ENCODE measurements at places on chromosomes 12 and 14.
A peak's percentile ranks its signal among the peaks of the same experiment; 100 is the strongest.

GRCh38 chr14:31613188-31613587 is 52.0 kb downstream of the NUBPL start:
- no peak overlapping the region for H3K4me3 ChIP-seq
- H3K36me3 ChIP-seq: no peaks in the 10 kb centered on the region
- no peak for DNase-seq
- no peaks in the 10 kb centered on the region for H3K4me1 ChIP-seq

DNA sequence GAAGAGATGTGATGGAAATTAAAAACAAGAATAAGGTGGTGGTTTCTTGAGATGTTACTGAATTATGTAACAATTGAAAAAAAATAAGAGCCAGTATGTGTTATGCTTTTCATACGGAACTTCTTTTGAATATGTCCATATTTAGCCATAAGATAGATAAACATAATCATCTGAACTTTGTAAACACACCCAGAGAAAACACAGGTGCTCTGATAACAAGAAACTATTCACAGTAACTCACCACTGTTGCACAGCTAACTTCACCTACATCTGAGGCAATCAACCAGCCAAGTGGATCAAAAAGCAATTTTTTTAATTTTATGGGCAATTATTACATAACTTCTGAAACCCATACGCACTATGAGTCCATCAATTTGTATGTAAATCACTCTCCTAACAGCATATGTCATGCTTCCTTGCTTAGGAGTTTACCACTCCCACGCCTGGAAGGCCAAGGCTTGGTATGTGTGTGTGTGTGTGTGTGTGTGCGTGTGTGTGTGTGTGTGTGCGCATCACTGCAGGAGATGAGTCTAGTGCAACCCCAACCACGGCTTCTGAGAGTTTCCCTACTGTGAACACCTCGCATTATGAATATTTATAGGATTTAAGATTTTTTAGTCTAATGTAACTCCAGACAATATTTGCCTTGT is 443.4 kb downstream of the BCAT1 start:
- H3K4me1 ChIP-seq: peaks cover 8% of the 10 kb centered on the region
- H3K36me3 ChIP-seq: no peaks in the 10 kb centered on the region
- H3K27me3 ChIP-seq: no peaks in the 10 kb centered on the region

- H3K27ac ChIP-seq: no peak overlapping the region
- peaks cover 26% of the 10 kb centered on the region for H3K4me1 ChIP-seq
- no peak overlapping the region for H3K4me3 ChIP-seq
- DNase-seq: no peak
- H3K27me3 ChIP-seq: no peaks in the 10 kb centered on the region
Measured at GRCh38 chr12:76256321-76256720, 91.9 kb downstream of the BBS10 start.

DNA sequence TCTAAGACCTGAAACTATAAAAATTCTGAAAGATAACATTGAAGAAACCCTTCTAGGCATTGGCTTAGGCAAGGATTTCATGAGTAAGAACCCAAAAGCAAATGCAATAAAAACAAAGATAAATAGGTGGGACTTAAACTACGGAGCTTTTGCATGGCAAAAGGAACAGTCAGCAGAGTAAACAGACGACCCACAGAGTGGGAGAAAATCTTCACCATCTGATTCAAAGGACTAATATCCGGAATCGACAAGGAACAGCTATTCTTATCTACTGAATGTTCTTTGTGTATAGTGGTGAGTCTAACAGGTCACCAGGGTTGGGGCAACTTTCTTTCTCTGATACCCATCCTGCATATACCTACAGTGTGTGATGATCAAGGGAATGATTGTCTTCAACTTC is 198.6 kb downstream of the CCDC91 start:
- H3K4me3 ChIP-seq: no peak overlapping the region
- peaks cover 17% of the 10 kb centered on the region for H3K4me1 ChIP-seq
- H3K27ac ChIP-seq: no peak overlapping the region
- no peaks in the 10 kb centered on the region for H3K36me3 ChIP-seq
- H3K27me3 ChIP-seq: no peaks in the 10 kb centered on the region

GRCh38 chr12:101878243-101878821 is 952 bp downstream of the DRAM1 start:
- peak overlapping the region; percentile 90 for H3K4me3 ChIP-seq
- H3K4me1 ChIP-seq: peaks cover 21% of the 10 kb centered on the region
- no peaks in the 10 kb centered on the region for H3K27me3 ChIP-seq
- H3K27ac ChIP-seq: peak overlapping the region; percentile 99
- peaks cover 13% of the 10 kb centered on the region for H3K36me3 ChIP-seq

- H3K4me1 ChIP-seq: no peaks in the 10 kb centered on the region
- no peaks in the 10 kb centered on the region for H3K27me3 ChIP-seq
- DNase-seq: no peak
Measured at GRCh38 chr12:14681625-14682024, 14.8 kb downstream of the GUCY2C start.

- peaks cover 18% of the 10 kb centered on the region for H3K4me1 ChIP-seq
- peak overlapping the region; percentile 65 for H3K27ac ChIP-seq
- no peaks in the 10 kb centered on the region for H3K27me3 ChIP-seq
- H3K36me3 ChIP-seq: no peaks in the 10 kb centered on the region
Measured at GRCh38 chr12:64160711-64161060, 61.4 kb downstream of the KICS2 start.

DNA sequence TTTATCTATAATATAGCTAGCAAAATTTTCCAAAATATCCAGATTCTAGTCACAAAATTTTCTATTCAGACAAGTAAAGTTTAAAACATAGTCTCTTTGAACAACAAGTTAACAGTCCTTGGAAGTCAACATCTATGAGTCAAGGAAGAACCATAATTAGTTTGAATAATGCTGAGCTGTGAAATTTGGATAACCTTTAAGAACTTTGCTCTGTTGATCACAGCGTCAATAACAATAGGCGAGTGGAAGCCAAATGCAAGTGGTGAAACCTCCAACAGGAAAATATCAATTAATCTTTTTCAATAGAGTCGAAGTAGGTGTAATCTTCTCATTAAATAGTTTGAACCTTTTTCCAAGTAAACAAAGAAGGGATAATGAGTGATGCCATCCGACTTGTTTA is 466.6 kb downstream of the FOXG1 start:
- no peak overlapping the region for H3K27ac ChIP-seq
- no peak overlapping the region for H3K4me3 ChIP-seq
- no peaks in the 10 kb centered on the region for H3K27me3 ChIP-seq

DNA sequence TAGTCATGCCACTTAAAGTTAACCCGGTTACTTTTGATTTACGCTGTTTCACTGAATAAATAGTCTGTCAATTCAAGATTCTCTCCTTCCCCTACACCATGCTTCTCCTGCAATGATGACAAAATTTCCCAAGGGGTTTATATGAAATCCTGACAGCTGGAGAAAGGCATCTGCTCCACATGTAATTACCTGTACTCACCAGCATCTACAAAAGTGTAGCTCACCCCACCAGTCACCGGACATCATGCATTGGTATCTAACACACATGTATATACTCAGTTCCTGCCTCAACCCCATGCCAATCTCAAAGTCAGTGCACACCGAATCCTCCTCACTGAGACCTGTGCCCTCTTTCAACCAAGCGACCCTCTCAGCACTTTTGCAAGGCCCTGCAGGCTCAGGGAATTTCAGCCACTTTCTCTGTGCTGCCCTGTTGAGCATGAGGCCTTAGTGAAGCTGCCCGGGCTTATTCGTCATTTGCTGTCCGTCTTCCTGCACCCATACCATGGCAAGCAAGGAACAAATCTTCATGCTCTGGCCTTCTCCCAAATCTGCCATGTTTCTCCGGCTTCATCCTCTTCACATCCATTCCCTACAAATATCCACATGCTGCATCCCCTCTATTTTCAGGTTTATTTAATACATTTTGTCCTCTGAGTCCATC is 131.6 kb downstream of the SEC23A start:
- DNase-seq: no peak
- no peak overlapping the region for H3K27ac ChIP-seq
- no peaks in the 10 kb centered on the region for H3K4me1 ChIP-seq
- H3K4me3 ChIP-seq: no peak overlapping the region
- H3K36me3 ChIP-seq: no peaks in the 10 kb centered on the region
- no peaks in the 10 kb centered on the region for H3K27me3 ChIP-seq

DNA sequence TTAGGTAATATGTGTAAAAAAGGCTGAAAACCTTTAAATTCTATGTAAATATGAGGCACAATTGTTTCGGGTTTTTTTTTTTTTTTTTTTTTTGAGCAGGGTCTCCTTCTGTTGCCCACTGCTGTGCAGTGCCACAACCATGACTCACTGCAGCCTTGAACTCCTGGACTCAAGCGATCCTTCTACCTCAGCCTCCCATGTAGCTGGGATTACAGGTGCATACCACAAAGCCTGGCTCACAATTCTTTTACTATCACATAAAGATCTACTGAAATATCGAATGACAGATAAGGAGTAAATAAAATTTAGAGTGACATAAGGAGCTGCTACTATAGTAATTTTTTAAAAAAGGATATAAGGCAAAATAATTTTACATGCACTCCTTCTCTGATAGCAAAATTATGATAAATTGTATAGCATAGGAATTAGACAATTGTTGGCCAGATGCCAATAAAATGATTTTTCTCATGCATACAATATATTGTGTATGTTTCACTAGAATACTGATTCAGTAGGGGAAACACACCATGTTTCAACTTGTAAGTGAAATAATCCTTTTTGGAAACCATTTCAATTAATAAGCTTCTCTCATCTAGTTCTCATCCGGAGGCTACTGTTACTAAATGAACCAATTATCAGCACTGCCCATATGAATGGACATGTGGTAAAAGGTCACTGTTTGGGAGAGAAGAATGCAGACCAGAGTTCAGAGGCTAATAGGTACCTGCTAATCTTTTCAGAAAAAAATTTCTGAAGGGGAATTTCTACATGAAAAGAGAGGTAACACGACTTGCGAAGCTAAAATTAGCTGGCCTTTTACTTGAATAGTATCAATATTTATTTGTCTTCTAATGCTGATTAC is 108.4 kb downstream of the PPP1R12A start:
- peaks cover 31% of the 10 kb centered on the region for H3K36me3 ChIP-seq
- DNase-seq: no peak
- no peak overlapping the region for H3K27ac ChIP-seq
- H3K27me3 ChIP-seq: no peaks in the 10 kb centered on the region
- no peaks in the 10 kb centered on the region for H3K4me1 ChIP-seq

- no peaks in the 10 kb centered on the region for H3K27me3 ChIP-seq
- no peak for DNase-seq
Measured at GRCh38 chr14:74524076-74524811, 30.7 kb downstream of the ISCA2 start.

- no peak overlapping the region for H3K27ac ChIP-seq
- H3K4me1 ChIP-seq: no peaks in the 10 kb centered on the region
- no peak overlapping the region for H3K4me3 ChIP-seq
- DNase-seq: peak; percentile 78
- H3K36me3 ChIP-seq: peaks cover 75% of the 10 kb centered on the region
Measured at GRCh38 chr12:57470286-57470969, 9.2 kb downstream of the ARHGAP9 start.

DNA sequence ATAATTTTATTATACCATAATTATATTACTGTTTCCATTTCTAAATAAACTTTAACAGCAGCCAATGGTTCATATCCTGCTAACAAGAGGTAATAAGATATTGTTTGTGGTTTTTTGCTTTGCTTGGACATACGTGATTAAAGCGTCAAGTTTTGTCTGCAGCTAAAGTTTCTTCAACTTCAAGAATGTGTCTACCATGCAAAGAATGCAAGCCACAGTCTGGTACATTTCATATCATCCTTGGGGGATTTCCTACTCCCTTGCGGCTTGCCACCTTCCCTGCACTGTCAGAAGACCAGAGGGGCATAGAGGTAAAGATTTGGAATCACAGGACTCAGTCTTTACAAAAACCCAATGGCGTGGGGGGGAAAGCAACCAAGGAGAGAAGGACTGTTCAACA is 125.2 kb downstream of the MED13L start:
- H3K36me3 ChIP-seq: no peaks in the 10 kb centered on the region
- DNase-seq: peak; percentile 60
- H3K4me3 ChIP-seq: no peak overlapping the region
- H3K4me1 ChIP-seq: peaks cover 51% of the 10 kb centered on the region

DNA sequence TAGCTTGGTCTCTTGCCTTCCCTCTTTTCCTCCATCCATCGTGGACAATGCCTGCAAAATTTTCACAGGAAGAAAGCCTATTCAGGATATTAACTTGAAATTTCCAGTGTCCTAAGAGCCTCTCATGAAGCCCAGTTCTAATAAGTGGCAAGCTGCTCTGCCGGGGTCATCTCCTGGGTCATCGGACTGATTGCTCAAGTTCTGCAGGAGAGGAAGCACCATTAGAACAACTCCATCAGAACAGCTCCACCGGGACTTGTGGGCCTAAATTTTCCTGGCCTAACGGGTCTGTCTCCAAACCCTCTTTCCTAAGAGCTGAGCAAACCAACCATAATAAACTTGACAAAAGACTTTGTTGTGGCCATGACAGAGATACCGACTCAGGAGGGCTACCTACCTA is 13.9 kb downstream of the ERG28 start:
- no peak overlapping the region for H3K27ac ChIP-seq
- H3K4me3 ChIP-seq: no peak overlapping the region
- peaks cover 15% of the 10 kb centered on the region for H3K36me3 ChIP-seq
- DNase-seq: no peak
- peaks cover 36% of the 10 kb centered on the region for H3K4me1 ChIP-seq

GRCh38 chr12:121279071-121279375 is 17.5 kb downstream of the CAMKK2 start:
- H3K4me3 ChIP-seq: no peak overlapping the region
- peak; percentile 63 for DNase-seq
- no peak overlapping the region for H3K27ac ChIP-seq
- peaks cover 3% of the 10 kb centered on the region for H3K36me3 ChIP-seq
- H3K27me3 ChIP-seq: no peaks in the 10 kb centered on the region

DNA sequence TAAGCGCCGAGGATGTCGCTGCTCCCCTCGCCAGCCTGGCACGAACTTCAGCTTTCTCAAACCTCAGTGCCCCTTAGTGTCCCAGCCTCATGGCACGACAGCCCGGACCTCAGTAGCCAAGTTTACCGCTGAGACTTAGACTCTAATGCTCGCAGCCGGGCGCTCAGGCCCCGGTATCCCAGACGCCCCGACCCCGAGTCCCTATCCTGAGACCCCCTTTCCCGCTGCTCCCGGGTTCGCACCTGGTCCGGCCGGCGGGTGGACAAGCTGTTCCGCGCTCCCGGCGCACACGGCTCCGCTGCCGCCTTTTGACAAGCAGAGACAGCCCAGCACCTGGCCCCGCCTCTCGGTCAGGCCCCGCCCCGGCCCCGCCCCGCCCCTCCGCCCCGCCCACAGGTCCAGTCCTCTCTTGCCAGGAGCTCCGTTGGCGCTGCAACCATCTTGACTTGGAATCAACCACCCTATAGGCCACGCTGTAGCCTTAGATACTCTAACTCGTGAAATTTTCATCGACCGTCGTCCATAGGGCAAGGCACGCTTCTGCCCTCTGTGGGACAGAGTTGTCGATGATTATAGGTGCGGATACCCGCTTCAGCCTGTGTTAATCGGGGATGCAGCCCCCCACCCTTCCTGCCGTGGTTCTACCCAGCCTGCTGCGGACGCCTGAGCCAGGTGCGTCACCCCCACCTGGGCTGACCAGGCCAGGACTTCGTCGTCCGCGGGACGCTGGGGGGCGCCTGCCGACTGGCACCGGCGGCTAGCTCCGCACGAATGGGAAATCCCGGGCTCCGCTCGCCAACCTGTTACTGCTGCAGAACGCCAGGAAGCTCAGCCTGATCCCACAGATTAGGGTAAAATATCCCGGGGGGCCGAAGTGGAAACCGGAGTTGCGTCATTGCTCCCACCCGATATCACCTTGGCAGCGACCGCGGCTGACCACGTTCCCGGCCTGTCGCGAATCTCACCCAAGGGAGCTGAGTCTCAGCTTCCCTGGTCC is at the start of gene VDR:
Gene VDR, minus strand, starts transcription at position 282 of the 997 bp plus-strand sequence. CDS start 25,881 bp downstream, outside the sequence.
- H3K27me3 ChIP-seq: peaks cover 13% of the 10 kb centered on the region
- peaks cover 24% of the 10 kb centered on the region for H3K4me1 ChIP-seq
- H3K27ac ChIP-seq: no peak within 1 kb of the TSS
- peak within 1 kb of the TSS; percentile 41 for H3K4me3 ChIP-seq
- peak; percentile 76 for DNase-seq
- H3K36me3 ChIP-seq: no peaks in the 10 kb centered on the region

Measured in SJSA1 (cell line).